K562 (cell line): ENCODE measurements at places on chromosomes 1 and 21.

- DNase-seq, result peak; percentile 22
Observed at GRCh38 chr1:64745181-64745985, 508 bp downstream of the RAVER2 start.

- no peak for DNase-seq
Observed at GRCh38 chr1:197825541-197825940, 50.3 kb upstream of the DENND1B start.

DNA sequence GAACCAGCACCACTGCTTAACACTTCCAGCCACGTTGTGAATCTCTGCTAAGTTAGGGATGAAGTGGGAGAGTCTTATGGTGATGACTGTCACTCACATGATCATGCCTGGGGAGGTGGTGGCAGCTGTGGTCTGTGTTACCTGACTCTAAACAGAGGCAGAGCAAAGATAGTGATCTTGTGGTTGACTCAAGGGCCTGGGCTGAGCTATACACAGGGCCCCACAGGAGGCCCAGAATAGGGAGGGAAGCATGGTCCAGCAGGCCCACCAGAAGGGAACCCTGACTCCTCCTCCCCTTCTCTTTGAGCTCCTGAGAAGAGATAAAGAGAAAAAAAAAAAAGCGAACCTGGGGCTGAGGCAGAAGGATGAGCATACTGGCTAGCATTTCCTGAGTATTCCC lies 55.0 kb downstream of the PLXNA2 start:
- peak; percentile 52 for DNase-seq

GRCh38 chr21:42162831-42163510 lies 56.0 kb upstream of the ABCG1 start:
- DNase-seq, result no peak

GRCh38 chr1:193581341-193581740 lies 394.9 kb upstream of the B3GALT2 start:
- DNase-seq, result no peak

GRCh38 chr1:234541286-234541975 lies 62.5 kb upstream of the TARBP1 start:
- no peak for DNase-seq

DNA sequence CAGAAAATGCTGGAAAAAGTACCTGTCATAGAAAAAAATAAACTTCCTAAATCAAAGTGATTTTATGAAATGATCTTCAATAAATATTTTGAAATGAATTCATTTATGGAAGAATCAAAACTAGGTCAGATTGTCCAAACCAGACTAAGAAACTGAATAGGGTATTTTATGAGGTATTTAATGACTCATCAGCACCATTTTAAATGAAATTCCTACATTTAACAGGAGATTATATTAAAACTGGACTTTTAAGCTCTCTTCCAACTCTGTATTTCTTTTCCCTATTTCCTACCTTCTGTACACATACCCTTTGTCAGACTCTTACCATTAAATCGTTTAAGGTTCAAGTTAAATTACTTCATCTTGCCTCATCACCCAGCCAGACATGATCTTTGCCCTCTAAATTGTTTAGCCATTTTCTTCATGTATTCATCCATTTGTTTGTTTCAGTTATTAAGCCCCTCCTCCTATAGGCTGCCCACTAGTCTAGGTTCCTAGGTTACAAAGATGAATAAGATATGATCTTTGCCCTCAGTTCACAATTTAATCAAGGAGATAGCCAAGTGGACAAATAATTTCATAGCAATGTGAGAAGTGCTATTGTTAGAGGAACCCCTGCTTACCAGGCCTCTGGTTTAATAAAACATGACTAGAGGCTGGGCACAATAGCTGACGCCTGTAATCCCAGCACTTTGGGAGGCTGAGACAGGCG lies 25.0 kb downstream of the TATDN3 start:
- no peak for DNase-seq

GRCh38 chr21:43361493-43362296 lies 65.2 kb downstream of the SIK1 start:
- DNase-seq, result no peak

GRCh38 chr1:78658901-78659300 lies 9.3 kb downstream of the IFI44 start:
- no peak for DNase-seq
